Hair follicle dermal papilla cell (primary cell): ENCODE measurements at places on chromosomes 1 and 21. TPM values are rescaled to one million over a fixed set of nuclear protein-coding genes. Genes with fewer than 3 reads are reported as not detected.

Gene ADGRB2
- 4.6 and 6.2 TPM in 2 replicates for total RNA-seq

Gene NSL1
- total RNA-seq: 21.6 and 24.7 TPM in 2 replicates

Gene FALEC
- total RNA-seq: not detected in 2 replicates

Gene KCNJ15
- total RNA-seq: 1.3 and 1.9 TPM in 2 replicates

Gene FAM163A
- not detected in 2 replicates for total RNA-seq

Gene AIDA
- total RNA-seq: 60.7 and 62.1 TPM in 2 replicates

Gene KIRREL1
- total RNA-seq: 178 and 202 TPM in 2 replicates

Gene BARHL2
- total RNA-seq: not detected in 2 replicates
